Peyer's patch (tissue), 4 donors: ENCODE measurements at places on chromosomes 16 and 17.
A peak's percentile ranks its signal among the peaks of the same experiment; 100 is the strongest.

- DNase-seq, result no peak
These were observed 492 bp downstream of the SLC25A39 start for GRCh38 chr17:44324092-44324570.

DNA sequence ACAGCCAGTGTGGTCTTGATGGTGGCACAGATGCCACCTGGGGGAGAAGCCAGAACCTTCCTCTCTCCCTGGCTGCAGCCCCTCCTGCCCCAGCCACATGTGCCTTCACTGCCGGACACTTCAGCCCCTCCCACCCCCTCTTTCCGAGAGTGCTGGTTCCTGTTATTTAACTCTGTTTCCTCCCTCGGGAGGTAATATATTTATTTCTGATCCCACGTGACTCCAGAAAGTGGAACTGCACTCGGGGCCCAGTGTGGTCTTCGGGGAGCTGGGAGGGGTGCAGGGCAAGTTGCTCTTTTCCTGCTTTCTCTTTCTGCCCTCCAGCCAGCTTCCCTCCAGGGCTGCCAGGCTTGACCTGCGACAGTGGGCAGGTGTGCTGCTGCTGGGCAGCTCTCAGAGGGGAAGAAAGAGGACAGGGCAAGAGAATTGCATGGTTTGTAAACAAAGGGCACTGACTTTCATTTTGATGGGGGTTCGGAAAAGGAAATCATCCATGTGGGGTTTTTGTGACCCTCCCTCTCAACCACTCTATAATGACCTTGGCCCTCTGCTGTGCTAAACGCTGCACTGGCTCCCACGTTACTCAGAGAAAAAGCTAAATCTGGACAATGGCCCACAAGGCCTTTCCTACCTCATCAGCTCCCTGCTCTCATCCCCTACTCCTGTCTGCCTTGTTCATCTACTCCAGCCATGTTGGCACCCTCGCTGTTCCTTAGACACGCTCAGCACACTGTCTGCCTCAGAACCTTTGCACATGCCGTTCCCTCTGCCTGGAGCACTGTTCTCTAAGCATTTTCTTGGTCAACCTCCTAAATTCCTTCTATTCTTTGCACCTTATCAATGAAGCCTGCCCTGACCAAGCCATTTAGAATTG is 8.2 kb upstream of the CIITA start:
- DNase-seq, result no peak

DNA sequence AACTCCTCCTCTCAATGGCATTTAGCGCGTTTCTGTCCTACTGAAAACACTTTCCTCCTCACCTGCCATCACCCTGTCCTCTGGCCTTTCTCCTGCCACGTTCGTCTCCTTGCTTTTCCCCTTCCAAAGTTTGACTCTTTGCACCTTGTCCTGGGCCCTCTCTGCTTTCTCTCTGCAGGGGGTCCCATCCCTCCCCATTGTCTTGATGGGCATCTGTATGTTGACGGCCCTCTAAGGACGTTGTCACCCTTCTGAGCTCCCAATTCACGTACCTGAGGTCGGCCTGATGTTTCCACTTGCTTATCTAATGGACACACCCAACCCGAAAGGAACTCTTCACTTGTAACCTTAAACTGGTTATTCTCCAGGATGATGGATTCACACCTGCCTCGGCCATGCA is 170.4 kb downstream of the WSCD1 start:
- no peak for DNase-seq

DNA sequence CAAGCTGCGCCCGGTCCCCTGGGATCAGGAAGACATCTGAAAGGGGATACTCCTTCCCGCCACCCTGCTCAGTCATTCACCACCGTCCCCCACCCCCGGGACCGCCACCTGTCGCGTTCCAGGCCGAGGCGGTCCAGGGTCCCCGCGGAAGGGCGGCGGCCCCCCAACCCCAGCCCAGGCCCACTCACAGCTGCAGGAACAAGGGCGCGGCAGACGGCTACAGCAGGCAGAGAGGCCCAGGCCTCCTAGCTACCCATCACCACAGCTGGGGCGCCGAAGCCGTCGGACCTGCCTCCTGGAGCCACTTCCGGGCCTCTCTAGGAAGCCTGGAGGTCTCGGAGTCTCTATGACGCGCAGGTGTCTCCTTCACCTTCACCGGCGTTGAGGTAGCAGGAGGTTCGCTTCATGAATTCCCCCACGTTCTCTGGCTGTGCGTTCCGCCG is at the start of gene SDR42E1:
Gene SDR42E1, minus strand, starts transcription at position 272 of the 443 bp plus-strand sequence. CDS start 10,612 bp downstream, outside the sequence.
- DNase-seq, result peak; percentile 57
